Stimulated activated CD4-positive, alpha-beta T cell treated with anti-CD3 and anti-CD28 coated beads, Interleukin-12 subunit alpha, Interleukin-12 subunit beta, amount 100 ng/mL, for 24 hours (primary cell): ENCODE measurements at places on chromosomes 1 and 21.

GRCh38 chr1:106480629-106481028 lies 575.8 kb upstream of the PRMT6 start:
- DNase-seq: no peak

DNA sequence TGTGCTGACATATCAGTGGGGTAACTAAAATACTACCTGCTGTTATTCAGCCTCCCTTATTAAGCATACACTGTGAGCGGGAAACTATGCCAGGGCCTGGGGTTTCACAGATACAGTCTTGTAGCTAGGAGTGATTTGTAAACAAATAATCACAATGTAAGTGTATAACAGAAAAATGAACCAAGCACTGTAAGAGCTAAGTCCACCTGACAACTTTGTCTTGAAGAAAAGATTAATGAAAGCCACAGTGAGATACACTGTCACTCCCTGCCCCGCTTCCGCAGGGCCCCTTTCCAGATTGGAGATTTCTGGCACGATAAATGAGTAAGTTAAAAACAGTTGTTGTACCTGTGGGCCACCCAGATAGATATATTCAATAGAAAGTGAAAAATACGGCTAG lies 4.8 kb downstream of the RCAN3 start:
- no peak for DNase-seq

DNA sequence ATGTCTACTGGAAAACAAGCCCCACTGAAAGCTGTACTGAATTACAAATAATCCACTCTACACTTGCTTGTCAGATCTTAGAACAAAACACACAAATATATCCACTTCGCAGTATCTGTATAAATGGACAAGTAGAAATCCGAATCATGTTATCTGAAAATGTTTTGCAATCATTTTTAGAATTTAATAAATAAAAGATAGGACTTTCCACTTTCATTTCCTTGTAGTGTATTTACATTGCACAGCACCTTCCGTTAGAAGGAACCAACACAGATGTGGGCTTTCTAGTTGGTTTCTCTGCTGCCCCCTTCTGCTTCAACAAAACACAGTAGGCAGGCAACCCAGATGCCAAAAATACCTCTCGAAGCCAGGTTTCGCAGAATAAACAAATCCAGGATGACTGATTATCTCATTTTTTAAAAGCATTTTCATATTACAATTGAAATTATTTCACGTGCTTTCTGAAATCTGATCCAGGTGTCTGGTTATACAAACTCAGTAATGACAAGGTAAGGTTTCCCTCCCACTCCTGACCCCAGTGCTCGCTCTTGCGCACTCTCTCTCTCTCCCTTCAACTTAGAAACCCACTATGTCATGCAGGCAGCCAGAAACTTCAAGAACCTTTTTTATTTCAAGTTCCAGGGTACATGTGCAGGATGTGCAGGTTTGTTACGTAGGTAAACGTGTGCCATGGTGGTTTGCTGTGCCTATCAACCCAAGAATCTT lies 389.9 kb downstream of the SMYD3 start:
- DNase-seq: no peak

DNA sequence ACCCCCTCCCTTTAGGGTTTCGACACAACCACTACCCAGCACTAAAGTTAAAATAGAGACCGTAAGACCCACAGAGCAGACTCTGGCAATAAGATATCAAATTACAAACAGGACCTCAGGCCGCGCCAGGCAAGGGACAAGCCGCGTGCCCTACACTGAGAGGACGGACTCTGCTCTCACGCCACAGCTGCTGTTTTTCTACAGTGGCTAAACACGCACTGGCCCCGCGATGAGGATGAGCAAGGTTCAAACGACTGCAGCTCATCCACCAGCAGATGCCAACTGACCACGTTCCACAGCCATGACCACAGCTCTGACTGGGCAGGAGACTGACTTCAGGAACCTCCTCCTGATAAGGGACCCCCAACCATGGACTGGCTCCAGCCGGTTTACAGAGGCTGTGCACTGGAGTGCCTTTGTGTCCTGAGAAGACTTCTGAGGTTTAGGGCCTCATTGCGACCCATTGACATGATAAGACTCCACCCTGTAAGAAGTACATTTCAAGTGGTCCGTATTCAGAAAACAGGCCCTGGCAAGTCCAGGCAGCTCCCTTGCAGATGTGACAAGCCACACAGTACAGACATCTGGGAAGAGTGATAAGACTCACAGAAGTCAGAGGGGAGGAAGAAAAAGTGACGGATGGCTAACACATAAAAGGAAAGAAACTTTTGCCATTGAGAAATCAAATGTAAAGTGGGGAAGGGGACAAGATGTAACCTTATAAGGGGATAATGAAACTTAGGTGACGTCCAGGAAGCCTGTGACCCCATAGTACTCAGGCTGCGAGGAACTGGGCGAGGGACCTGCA lies 1.5 kb upstream of the KRTAP10-6 start:
- no peak for DNase-seq

DNA sequence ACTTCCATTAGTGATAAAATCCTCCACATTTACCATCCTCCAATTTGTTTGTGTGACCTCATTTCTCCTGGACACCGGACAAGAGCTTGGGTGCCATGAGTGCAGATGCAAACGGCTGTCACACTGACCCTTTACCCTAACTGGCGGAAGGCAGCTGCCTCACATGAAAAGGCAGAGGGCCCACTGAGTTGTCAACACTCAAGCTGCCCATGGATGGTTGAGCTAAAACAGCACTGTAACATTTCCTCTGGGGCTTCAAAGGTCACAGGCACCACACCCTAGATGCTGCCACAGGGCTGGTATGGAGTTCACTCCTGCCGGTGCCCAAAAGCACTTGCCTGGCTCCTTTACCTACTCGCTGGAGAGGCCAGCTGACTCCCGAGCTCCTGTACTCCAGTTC lies 653.4 kb downstream of the KCNT2 start:
- DNase-seq: no peak

- no peak for DNase-seq
These were observed 7.0 kb downstream of the TDRD5 start for GRCh38 chr1:179598631-179599030.

DNA sequence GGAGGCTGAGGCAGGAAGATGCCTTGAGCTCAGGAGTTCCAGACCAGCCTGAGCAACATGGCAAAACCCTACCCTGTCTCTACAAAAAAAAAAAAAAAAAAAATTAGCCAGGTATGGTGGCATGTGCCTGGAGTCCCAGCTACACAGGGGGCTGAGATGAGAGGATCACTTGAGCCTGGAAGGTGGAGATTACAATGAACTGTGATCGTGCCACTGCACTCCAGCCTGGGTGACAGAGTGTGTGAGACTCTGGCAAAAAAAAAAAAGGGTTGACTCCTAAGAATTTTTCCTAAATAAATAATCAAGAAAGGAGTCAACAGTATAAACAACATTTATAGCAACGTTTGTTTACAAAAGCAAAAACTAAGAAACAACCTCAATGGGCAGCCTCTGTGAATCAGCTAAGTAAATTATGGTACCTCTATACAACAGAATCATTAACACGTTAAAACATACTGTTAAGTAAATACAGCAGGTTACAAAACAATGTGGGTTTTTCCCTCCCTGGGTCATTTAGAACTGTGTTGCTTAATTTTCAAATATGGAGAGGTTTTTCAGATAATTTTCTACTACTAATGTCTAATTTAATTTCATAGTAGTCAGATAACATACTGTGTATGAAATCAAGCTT lies 56.8 kb downstream of the SLC30A10 start:
- DNase-seq: no peak

GRCh38 chr21:27776925-27777553 lies 810.2 kb upstream of the ADAMTS5 start:
- no peak for DNase-seq

DNA sequence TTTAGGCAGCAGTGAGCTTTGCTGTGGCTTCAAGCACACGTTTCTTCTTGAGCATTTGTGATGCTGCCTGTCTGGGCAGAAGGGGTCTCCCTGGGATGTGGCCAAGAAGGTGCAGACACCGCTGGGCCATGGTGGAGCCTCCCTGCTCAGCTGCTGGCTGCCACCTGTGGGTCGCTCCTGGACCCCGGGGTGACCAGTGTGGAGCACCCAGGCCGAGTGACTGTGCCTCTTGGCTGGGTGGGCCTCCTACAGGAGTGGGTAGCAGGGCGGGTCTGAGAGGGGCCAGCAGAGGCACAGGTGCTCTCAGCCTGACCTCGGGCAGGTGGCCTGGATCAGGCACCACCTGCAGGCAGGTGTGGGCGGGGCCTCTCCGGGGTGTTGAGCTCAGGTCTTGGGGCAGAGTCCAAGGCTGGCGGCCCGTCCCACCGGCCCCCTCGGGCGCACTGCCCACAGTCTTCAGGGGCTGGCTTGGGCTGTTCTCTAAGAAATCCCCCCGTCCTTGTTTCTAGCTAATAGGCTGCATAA lies 42.0 kb upstream of the COL6A1 start:
- no peak for DNase-seq

GRCh38 chr1:211705467-211706091 lies 30.2 kb upstream of the NEK2 start:
- DNase-seq: no peak

- DNase-seq: no peak
These were observed 15.0 kb downstream of the ITGB2 start for GRCh38 chr21:44905728-44906090.

- DNase-seq: no peak
These were observed 13.5 kb upstream of the CHI3L1 start for GRCh38 chr1:203199816-203200571.

GRCh38 chr1:119288751-119289150 lies 79.8 kb upstream of the HAO2 start:
- DNase-seq: no peak

DNA sequence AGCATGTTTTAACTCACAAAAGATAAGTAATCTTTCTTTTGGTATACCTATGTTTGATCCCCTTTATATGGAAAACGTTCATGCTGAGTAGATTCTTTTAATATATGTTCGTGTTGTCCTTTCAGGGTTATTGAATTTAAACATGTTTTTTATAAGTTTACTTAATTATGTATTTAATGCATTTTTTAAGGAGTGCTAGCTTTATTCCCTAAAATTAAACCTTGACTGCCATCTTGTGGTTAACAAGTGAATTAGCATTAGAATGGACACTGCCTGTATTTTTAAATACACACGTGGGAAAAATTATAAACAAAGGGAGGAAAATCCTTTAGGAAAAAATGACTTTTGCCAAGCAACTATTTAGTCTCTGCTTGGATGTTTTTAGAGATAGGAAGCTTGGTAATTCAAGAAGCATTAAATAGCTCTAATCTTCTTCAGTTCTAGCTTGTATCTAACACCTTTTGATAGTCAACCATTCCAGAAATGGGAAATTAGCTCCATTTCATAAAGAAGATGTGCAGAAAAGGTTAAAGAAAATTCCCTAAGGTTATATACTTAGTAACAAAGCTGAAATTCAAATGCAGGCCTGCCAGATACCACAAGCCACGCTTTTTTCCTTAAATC lies 43.0 kb downstream of the UBE2U start:
- DNase-seq: no peak

DNA sequence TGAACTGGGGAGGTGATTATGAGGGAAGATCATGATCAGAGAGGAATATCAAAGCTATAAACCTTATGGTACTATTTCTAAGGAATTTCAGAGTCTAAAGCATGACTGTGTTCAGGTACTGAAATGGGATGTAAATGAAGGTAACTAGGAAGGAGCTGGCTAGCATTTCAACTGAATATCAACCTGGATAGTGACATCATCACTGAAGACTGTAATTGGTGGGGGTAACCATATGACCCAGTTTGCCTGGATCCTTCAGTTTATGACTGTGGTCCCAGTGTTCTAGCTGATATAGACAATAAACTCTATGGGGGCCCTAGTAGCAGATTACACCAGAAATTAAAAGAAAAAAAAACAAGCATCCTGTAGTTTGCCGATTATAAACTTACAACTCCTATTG lies 120.8 kb downstream of the APP start:
- DNase-seq: no peak

DNA sequence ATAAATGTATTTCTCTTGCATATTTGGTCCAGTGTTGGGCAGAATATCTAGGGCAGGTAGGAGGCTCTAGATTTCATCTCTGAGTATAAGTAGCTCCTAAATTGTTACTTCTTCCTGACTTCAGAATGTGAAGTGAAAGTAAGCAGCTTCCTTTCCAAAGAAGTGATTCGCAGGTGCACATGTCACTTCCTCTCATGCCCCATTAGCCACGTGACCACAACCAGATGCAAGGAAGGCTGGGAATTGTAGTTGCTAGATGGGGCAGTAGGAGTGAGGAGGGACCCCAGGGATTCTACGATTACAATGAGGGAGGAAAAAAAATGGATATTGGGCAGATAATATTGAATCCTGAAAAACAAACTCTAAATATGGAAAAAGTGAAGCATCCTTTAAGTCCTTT lies 113.2 kb upstream of the CYYR1 start:
- peak; percentile 3 for DNase-seq

- DNase-seq: no peak
These were observed 39.3 kb downstream of the SPAG17 start for GRCh38 chr1:118145721-118146120.

DNA sequence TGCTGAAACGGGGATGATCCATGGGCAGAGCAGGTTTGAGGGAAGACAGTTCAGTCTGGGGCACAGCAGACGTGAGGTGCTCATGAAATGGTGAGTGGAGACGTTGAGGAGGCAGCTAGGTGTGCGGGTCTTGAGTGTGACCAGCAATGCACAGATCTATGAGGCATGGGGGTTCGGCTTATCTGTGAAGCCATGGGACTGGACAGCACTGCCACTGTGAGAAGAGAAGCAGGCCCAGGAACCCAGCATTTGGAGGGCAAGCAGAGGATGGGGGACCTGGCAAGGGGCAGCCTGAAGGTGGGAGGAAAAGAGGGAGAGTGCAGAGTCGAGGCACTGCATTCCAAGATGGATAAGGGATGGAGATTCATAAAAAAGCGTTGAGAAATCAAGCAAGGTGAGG lies 8.0 kb downstream of the CSF1 start:
- no peak for DNase-seq

DNA sequence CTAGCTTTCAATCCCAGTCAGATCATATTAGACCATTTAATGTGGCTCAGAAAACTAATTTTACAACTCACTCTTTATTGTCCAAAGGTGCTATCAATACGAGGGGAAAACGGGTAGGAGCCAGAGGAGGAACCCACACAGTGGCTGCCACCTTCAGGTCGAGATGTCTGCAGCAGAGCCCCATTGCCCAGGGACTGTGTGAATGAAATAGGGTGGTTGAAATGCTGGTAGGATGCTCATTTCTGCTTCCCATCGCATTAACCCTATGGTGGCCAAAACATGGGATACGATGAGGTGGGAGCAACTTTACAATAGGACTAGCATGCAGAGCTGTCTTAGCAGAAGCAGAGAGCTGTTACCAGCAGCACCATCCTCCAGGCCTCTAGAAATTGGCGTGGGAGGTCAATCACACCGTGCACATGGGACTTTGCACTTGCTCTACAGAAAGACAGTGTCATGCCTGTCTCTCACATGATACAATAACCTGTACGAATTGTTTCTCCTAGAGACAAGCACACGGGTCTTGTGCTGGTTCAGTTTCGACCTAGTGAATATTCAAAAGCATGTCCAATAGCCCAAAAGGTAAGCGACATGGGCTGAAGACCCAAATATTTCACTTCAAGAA lies 69.5 kb upstream of the DESI2 start:
- DNase-seq: no peak

DNA sequence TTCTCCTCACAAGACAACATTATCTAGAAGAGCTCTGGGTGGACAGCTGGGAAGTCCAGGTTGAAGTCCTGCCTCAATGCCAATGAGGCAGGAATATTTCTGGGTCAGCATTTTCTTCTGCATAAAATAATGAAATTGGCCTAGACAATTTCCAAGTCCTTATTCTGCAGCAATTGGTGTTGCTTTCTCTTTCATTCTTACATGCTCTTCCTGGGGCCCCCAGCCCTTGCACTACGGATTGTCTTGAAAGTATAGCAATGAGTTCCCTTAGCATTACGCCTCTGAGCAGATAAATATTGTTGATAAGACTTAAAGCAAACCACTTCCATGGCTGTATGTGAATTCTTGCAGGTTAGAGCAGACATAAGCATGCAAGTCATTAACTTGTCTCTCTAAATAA lies 188.5 kb downstream of the TGFBR3 start:
- DNase-seq: peak; percentile 24
